Activated CD4-positive, alpha-beta T cell treated with anti-CD3 and anti-CD28 coated beads for 4 hours (primary cell): ENCODE measurements at places on chromosomes 7 and 10.

- no peak for DNase-seq
Observed at GRCh38 chr10:60827791-60828488, 49.7 kb downstream of the CDK1 start.

- DNase-seq, result no peak
Observed at GRCh38 chr10:77252380-77253146, 385.0 kb downstream of the KCNMA1 start.

DNA sequence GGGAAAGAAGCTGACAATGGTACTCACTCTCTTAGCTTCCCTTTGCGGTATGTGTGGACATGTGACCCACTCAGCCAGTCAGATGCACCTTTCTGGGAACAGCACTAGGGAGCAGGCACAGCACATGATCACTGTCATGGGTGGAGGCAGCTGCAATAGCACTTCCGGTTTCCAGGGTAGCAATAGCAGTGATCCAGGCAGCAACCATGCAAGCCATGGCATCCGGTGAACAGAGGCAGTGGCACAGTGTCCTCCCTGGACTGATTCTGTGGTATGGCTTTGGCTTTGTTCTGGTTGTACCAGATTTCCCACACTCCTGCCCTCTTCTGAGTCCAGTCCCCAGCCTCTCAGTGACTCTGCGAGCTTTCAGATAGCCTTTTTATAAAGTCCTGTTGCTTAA lies 86.8 kb upstream of the NAMPT start:
- no peak for DNase-seq

GRCh38 chr10:24898501-24898900 lies 53.9 kb downstream of the PRTFDC1 start:
- no peak for DNase-seq
